ENCODE measurements at places on chromosomes 2 and 18.

DNA sequence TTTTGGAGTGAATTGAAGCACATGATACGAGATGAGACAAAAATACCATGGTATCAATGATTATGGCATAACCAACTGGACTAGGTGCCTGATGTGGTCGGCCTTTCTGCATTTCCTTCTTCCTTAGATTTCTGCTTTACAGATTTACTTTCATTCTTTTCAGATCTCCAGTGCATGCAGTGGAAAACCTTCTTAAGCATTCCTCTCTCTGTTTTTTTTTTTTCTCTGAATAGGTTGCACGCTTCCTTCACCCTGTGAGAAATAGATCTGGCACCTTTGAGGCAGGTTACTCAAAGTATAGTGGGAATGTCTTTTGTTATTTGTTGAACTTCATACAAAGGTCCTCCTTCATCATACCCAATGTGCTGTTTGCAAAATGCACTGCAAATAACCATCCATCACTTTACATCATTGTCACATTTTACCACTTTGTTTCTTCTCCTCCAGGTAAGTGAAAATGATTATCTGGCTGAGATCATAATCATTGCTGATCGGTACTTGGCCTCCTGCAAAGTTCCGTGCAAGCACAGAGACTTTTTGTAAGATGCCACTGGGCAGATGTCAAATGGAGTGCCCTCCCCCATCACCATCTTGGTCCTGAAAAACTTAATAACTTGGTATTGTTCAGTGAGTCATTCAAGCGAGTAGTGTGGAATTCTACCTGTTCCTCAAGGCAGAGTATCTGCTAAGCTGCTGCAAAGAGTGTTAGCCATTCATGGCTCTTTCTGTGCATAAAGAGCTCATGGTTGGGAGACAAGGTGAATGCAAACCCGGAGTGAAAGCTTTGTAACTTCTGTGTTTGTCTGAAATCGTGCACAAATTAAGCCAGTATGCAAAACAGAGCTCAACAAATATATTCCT, 30.0 kb upstream of the KLHL14 start:
- no peak for DNase-seq

DNA sequence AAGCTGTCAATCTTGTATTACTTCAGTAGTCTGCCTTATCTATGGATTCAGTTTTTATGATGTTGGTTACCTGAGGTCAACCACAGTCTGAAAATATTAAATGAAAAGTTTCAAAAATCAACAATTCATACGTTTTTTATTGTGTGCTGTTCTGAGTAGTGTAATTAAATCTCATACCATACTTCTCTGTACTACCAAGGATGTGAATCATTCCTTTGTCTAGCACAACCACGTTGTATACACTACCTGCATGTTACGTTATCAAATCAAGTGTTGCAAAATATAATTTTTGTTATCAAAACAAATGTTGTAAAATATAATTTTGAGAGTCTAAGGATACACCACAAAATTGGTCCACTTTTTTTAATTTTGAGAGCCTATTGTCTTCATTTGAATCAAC, 590.2 kb upstream of the SETBP1 start:
- DNase-seq = no peak

- no peak for DNase-seq
Measured at GRCh38 chr2:170965446-170966225, 36.6 kb downstream of the GORASP2 start.

GRCh38 chr2:28680657-28681056, 71.0 kb upstream of the PPP1CB start:
- DNase-seq = no peak

DNA sequence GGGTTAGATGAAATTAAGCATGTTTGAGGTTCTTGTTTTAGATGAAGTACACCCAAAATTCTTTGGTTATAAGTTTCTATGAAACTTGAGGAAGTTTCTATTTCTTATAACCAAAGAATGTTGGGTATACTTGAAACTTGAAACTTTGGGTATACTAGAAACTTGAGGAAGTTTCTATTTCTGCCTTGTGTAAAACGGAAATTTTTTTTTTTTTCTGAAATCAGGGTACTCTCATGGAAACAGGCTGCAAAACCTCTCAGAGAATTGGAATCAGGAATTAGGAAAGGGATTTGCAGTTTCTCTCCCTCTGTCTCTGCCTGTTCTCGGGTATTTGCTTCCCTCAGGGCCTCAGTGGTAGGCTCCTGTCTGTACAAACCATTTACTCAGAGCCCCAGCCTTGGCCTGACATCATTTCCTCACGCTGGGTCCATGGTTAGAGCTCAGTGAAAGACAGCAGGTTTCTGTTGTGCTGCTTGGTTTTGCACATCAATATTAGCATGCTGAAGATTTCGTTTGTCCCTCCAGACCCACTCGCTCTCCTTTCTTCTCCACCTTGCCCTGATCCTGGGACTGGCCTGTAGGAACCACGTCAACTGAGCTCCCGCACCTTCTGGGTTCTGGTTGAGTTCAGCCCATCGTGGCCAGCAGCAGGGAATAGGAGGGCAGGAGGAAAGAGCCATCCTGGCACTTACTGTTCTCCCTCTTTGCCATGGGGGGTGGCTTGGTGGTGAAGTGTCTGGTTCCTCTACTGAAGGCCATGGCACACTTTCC, 106.4 kb downstream of the POLR1A start:
- DNase-seq = no peak

- DNase-seq = no peak
Measured at GRCh38 chr18:37139876-37140275, 310.9 kb downstream of the KIAA1328 start.

- DNase-seq = no peak
Measured at GRCh38 chr2:198852248-198852647, 605.5 kb downstream of the SATB2 start.

- no peak for DNase-seq
Measured at GRCh38 chr18:21960189-21960588, 209.2 kb upstream of the GATA6 start.

DNA sequence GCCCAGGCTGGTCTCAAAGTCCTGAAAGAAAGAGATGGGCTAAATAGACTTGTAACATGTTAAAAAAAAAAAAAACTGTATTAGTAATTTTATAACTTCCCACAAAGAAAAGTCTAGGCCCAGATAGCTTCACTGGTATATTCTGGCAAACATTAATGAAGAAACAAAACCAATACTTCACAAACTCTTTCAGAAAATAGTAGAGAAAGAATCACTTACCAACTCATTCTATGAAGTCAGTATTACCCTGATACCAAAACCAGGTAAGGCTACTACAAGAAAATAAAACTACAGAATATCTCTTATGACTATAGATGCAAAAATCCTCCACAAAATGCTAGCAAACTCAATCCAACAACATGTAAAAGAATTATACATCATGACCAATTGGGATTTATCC, 59.9 kb upstream of the ODC1 start:
- DNase-seq = no peak

DNA sequence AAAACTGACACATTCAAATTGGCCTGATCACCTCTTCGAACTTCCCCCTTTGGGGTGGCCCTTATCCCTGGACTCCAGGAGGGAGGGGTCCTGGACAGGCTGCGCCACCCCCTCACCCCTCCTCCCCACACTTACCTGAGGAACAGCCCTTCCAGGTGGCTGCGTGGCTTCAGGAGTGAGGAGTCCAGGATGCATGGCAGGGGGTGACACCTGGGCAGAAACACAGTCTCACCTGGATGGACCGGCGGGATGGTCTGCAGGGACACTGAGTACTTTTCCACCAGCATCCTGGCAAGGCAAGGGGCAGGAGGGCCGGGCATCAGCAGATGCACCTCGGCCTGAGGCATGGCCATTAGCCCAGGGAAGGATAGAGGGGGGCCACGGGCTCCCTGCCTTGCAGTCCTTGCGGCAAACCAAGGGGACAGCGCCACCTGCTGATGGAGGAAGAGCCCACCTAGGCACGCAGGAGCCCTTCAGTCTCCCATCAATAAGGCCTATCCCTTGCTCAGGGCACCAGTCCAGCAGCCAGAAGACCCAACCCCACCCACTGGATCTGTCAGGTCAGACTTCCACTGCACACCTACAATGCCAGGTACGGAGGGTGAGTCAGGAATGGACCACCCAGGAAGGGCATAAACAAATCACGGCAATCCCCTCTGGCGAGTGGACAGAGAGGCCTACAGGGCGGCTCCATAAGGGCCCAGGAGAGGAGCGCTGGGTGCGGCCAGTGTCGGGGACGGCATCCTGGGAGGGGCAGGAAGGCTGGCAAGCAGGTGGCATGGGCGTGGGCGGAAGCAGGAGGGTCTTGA, 26.0 kb downstream of the FAM178B start:
- DNase-seq = peak; percentile 92

GRCh38 chr2:235301202-235302076, 192.4 kb upstream of the AGAP1 start:
- DNase-seq = no peak

GRCh38 chr2:215027779-215028178, 110.6 kb downstream of the ABCA12 start:
- DNase-seq = no peak

- no peak for DNase-seq
Measured at GRCh38 chr2:128494307-128494639, 175.6 kb upstream of the HS6ST1 start.

- no peak for DNase-seq
Measured at GRCh38 chr2:121287146-121287798, 2.3 kb upstream of the TFCP2L1 start.
